Right ventricle myocardium inferior (tissue), 1 donor: ENCODE measurements at places on chromosomes 13 and 19.
A peak's percentile ranks its signal among the peaks of the same experiment; 100 is the strongest.

DNA sequence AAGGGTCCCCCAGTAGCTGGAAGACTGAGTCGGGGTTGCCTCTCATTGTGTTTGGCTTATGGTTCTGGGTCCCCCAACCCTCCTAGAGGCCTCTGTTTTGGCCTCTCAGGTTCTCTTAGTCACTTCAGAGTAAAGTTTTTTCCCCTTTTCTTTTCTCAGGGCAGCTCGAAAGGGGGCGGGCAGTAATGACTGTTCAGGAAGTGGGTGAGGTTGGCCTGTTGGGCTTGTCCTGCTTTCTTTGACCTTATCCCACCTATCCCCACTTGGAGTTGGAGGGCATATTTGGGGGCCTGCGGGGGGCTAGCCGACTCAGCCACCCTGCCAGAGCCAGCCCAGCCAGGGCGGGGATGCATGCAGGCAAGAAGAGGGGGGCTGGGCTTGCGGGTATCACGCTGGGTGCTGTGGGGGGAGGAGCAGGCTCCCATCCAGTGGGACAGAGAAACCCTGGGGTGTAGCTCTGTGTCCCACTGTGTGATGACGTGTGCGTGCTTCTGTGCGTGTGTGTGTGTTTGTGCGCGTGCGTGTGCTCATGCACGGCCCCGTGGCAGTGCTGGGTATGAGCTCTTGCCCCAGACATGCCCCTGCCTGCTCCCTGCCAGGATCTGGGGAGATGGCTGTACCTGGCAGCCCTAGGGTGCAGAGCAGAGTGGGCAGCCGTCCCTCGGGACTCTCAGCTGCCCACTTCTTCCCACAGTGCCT lies 1.4 kb downstream of the CIC start:
- no peak for DNase-seq

DNA sequence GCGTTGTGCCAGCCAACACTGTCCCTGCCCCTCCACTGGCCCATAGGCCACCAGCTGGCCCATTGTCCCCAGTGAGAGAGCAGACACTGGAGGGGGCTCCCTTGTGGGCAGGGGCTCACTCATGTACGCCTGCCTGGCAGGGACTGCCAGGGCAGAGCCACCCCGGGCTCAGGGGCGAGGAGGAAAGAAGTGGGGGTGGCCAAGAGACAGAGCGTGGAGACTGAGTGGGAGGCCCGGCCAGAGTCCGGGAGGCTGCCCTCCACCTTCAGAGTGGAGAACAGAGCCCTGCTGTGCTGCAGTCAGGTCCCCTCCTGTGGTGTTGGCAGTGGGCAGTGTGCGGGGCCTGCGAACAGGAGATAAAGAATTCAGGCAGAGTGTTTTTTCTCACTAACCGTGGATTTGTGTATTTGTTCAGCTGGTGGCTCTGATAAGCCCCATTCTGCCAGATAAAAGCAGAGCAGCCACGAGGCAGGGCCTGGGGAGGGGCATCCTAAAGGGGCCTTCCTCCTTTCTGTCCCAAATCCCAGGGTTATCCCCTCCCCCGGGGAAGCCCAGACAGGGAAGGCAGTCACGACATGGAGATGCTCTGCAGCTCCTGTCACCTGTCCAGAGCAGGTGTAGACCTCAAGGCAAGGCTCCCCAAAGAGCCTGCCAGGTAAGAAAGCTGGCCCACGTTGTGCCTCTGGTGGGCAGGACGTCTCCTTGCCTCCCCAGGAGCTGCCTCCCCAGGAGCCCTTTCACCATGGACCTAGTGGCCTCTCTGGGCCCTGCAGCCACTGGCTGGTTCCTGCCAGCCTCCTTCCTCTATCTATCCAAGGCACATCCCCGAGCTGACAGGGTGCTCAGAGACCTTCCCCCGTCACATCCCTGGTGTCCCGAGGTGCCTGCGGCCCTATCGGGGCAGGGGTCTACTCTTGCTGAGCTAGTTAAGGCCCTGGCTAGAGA lies 33.0 kb downstream of the LYL1 start:
- no peak for DNase-seq

DNA sequence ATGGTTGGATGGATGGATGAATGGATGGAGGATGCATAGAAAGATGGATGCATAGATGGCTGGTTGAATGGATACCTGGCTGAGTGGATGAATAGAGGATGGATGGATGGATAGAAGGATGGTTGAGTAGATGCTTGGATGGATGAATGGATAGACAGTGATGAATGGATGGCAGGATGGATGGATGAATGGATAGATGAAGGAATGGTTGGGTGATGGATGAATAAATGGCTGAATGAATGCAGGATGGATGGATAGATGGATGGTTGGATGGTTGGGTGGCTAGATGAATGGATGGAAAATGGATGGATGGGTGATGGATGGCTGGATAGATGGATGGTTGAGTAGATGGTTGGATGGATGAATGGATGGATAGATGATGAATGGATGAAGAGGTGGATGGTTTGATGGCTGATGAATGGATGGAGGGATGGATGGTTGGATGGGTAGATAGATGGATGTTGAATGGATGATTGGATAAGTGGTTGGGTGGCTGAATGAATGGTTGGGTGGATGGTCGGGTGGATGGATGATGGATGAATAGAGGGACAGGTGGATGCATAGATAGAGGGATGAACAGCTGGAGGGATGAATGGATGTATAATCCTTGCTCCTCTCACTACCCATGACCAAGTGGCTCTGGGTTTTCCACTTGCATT lies 3.6 kb upstream of the SULT2B1 start:
- no peak for DNase-seq

DNA sequence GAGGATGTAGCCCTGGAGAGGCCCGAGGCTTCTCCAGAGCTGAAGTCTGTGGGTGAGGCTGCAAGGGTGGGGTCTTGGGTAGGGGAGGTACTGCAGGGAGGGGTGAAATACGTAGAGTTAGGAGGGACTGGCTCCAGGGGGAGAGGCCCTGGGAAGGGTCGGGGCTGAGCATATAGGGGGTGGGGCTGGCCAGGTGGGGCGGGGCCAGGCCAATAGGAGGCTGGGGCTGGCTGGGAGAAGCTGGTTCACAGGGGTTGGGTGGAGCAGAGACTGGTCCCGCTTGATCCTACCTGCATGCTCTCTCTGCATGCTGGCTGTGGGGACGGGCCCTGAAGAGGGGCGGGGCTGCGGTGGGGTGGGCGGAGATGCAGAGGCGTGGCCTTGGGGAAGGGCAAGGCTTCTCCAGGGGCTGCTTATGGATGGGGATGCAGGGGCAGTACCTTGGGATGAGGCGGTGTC lies 51.9 kb downstream of the CELF5 start:
- no peak for DNase-seq

DNA sequence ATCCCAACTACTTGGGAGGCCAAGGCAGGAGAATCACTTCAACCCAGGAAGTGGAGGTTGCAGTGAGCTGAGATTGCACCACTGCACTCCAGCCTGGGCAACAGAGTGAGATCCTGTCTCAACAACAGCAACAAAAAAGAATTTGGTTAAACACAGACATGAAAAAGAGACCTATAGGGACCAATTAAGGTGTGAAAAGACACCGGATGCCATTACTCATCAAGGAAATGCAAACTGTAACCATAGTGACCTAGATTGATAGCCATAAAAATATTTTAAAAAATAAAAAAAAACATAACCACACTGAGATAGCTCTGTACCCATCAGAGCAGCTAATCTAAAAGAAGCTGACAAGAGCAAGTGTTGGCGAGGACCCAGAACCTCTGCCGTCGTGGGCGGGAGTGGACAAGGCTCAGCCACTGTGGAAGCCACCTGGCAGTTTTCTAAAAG lies 37.1 kb upstream of the ISYNA1 start:
- DNase-seq: no peak

DNA sequence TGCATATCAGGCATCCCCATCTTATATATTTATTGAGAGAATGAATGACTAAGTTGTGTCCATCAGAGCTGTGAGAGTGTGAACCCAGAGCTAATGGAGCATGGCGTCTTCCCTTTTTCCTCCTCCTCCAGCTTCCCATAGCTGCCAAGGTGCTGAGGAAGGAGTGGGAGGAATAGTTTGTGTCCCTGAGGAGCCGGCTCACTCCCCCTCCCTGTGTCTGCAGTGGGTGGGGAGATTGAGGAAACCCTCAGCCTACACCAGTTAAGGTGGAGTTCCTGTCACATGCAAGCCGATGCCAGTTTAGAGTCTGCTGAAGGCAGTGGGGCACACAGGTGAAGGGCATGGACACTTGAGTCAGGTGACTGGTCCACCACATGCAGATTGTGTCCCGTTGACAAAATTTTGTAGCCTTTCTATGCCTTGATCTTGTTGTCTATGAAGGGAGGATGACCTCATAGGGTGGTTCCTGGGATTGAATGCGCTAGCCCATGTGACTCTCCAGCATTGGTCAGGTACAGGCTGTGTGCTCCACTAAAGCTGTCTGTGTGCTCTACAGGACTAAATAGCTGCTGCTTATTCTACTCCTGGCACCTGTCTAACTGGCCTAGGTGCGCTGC lies 47.6 kb upstream of the GPI start:
- DNase-seq: no peak

- DNase-seq: no peak
Observed at GRCh38 chr19:13037161-13037560, 41.9 kb downstream of the NFIX start.

DNA sequence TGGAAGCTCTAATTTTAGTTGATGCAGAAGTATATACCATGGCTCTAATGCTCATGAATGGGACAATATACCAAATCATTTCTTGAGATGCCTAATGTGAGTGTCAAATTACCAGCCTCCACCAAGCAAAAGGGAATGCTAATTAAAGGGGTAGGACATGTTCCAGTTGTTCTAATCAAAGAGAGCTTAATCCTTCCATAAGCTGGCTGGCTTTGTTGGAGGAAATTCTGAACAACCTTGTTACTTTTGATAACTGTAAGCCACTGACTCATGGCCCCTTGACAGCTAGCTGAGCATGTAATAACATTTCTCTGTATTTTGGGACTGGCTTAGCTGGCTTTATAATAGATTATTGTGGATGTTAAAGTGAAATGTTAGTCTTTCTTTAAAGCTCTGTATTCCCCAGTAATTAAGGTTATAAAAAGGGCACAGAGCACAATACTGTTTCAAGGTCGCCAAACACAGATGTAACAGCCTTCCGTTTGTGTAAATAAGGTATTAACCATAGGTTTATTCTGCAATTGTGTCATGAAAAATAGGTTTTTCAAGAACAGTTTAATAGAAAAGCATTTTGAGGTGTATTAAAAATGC lies 1194.0 kb downstream of the PCDH9 start:
- no peak for DNase-seq

GRCh38 chr13:76425935-76426334 lies 460.3 kb downstream of the KCTD12 start:
- no peak for DNase-seq

- no peak for DNase-seq
Observed at GRCh38 chr13:32178763-32179162, 136.4 kb downstream of the ZAR1L start.

- DNase-seq: no peak
Observed at GRCh38 chr13:24822640-24823039, 58.7 kb downstream of the RNF17 start.

GRCh38 chr13:26872525-26873385 lies 112.2 kb upstream of the GPR12 start:
- peak; percentile 64 for DNase-seq

DNA sequence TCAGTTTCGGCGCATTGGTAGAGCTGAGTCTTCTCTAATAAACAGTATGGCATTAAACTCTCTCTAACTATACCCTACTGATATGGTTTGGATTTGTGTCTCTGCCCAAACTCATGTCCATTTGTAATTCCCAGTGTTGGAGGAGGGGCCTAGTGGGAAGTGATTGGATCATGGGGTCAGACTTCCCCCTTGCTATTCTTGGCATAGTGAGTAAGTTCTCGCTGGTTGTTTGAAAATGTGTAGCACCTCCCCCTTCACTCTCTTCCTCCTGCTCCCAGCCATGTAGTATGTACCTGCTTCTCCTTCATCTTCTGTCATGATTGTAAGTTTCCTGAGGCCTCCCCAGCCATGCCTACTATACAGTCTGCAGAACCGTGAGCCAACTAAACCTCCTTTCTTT lies 682.7 kb upstream of the ARGLU1 start:
- DNase-seq: no peak

DNA sequence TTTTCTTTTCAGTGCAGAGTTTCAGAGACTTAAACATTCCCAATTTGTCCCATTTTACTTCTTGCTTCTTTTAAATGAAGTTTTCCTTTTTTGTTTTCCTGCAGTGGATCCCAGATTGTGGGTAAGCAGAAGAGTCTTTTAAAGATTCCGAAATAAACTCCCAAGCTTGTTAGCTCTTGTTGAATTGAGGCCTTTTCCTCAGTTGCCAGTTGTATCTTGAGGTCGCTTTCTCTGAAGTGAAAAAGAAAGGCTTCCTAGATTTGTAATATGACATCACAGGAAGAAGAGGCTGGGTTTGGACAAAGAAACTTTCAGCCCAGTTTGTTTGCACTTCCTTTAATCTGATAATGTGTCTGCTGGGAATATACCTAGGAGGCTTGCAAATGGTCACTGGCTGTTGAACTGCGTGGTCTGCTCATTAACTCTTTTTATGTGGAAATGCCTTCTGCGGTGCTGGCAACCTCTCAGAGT lies at the start of gene LPAR6:
TSS of gene LPAR6 (minus strand) at position 233 of the 471 bp plus-strand sequence. CDS start 690 bp downstream, outside the sequence.
- DNase-seq: no peak

GRCh38 chr13:73759434-73759833 lies 374.8 kb downstream of the KLF12 start:
- DNase-seq: no peak

DNA sequence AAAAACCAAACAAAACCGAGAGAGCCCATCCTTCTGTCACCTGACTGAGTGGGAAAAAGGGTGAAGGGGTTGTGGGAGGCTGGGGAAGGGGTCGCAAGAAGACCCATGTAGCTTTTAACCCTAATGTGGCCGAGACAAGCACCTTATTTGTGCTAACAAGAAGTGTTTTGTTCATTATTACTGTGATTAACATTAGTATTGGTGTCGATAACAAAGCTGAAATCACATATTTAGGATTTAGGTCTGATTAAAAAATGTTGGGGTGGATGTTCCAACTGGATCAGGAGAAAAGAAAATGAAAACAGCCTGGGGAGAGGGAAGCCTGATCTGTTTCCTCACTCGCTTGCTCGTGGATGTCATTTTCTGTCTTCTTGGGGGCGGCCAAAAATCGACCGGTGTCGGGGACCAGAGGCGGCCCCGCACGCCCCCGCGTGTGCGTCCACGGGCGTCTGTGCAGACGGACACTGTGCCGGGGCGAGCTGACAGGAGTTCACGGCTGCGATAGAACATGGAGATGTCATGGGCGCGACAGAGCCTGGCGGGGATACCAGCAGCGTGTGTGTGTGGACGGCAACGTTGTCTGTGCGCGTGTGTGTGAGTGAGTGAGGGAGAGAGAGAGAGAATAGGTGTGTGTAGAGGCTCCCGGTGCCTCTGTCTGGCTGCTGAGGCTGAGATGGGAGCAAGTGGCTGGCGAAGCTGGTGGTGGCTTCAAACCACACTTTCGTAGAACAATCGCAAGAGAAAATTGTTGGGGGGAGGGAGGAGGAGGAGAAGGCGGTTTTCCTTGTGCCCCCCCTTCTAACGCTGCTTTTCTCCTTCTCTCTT lies 29.1 kb downstream of the NFIX start:
- DNase-seq: no peak

DNA sequence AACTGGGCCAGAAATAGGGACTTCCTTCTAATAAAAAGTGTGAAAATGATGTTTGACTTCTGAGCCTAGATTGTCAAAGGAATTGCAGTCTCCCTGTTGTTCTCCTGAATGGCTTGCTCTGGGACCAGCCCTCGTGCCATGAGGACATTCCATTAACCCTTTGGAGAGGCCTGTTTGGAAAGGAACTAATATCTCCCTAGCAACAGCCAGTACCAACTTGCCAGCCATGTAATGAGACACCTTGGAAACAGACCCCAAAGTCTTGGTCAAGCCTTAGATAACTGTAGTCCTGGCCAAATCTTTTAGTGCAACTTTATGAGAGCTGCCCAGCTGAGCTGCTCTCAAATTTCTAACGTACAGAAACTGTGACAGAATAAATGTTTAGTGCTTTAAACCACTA lies 8.2 kb upstream of the SIAH3 start:
- DNase-seq: no peak
